GM12864 (cell line): ENCODE measurements at places on chromosomes 2 and 18.

DNA sequence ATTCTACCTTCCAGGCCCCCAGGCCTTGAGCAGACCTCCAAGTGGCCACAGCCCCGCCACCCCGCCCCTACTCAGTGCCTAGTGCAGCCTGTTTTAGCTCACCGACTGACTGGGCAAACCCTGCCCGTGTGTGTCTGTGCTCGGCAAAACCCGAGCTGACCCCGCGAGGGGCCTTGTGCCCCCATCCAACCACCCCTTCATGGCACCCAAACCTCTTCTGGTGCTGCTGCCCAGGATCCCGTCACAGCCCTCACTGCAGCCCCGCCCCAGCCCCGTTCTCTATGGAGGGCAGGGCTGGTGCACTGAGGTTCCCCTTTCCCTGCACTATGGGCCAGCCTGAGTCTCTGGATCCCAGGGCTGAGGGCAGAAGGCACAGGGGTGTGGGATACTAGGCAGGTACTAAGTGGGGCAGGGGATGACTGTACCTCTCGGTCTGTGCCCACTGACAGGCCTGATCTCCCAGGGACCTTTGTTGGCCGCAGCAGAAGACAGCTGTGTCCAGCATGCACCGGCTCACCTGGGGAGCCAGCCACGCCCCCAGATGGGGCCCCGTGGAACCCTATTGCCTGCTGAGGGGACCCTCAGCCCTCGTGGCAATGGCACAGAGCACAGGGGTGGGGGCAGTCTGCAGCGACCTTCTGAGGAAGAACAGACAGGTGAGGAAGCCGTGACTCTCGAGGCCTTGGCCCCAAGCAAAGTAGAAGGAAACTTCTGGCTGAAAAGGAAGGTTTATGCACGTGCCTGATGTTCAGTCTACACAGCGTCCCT is 69.9 kb upstream of the OTOS start:
- no peak for DNase-seq

- no peak for DNase-seq
Measured at GRCh38 chr18:78891185-78891762, 88.3 kb upstream of the SALL3 start.

- DNase-seq: no peak
Measured at GRCh38 chr18:2914881-2915240, 68.1 kb downstream of the EMILIN2 start.

- no peak for DNase-seq
Measured at GRCh38 chr2:119678021-119678656, 862 bp upstream of the TMEM177 start.

DNA sequence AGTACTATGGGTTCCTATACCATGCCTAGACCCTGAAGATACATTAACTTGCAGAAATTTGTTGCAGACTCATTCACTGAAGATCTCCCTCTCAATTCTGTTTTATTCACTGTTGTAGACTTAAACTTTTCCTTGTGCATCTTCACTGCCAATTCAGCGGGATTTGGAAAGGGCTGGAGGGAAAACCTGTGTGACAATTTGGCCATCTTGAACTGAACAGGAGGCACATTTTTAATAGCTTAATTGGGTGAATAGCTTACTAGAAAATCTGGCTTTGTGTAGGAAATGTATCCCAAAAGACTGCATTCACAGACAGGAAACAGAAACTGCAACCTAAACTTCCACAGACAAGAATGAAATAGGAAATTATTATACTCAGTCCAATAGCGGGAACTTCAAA is 512.3 kb downstream of the XIRP2 start:
- DNase-seq: no peak

- no peak for DNase-seq
Measured at GRCh38 chr2:51629406-51629805, 597.5 kb upstream of the NRXN1 start.
